ENCODE measurements at places on chromosomes 11 and 22.
A peak's percentile ranks its signal among the peaks of the same experiment; 100 is the strongest.

- DNase-seq = no peak
Observed at GRCh38 chr11:112608509-112608908, 347.8 kb upstream of the PLET1 start.

GRCh38 chr11:64875369-64876228 lies 2.8 kb downstream of the EHD1 start:
- DNase-seq = no peak

DNA sequence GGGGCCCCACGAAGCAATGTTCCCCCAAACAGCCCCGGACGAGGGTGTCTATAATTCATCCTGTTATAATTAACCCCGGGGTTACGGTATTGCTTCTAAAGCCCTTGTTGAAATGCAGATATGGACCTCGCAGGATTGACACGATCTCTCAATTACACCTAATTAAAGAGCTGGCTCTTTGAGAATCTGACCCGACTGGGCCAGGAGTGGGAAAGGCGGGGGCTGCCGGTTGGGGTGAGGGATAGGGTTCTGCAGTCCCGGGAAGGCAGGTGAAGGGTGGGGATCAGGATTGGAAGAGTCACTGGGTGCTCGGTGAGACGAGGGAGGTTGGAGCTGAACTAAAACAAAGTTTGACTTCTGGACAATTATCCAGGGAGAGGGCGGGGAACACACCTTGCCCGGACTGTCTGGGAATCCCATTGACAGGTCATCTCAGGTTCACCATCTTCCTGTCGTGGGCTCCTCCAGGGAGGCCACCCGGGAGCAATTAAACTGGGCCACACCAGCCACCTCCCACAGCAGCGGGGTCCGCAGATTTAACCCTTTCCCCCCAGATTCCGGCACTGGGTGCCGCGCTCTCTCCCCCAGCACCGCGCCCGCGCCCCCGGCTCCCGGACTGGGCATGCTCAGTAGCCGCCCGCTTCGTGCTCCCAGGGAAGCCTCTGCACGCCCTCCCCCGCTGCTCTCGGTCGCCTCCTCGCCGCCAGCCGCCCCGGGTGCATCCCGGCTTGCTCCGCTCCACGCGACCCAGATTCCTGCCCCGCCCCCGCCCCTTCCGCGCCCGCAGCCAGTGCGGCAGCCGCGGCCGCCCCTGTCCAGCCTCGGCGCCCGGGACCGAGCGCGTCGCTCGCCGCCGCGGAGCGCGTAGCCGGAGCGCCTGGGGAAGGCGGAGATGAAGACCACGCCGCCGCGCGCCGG lies at the start of gene ELMOD1:
Gene ELMOD1, plus strand, starts transcription at position 688 of the 918 bp plus-strand sequence. CDS start 27,043 bp downstream, outside the sequence.
- peak; percentile 33 for DNase-seq

GRCh38 chr11:6321356-6321755 lies 1.1 kb upstream of the CAVIN3 start:
- no peak for DNase-seq

- no peak for DNase-seq
Observed at GRCh38 chr11:1326435-1327063, 17.1 kb upstream of the TOLLIP start.

DNA sequence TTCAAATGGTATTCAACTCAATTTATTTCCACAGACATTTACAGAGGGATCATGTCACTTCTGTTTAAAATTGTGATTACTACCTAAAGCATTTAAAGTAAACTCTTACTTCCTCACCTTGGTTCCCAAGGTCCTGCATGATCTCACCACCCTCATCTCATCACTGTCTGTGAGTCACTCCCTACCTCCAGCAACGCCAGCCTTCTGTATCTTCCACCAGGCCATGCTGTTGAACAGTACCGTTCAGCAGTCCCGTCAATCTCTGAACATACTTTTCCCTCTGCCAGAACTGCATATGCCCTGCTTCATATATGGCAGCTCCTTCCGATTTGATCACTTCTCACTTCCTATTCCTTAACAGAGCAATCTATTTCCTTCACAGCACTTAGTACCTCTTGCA lies 2.0 kb downstream of the FBXO3 start:
- DNase-seq = no peak

Measured in activated naive CD4-positive, alpha-beta T cell treated with anti-CD3 and anti-CD28 coated beads, Interleukin-2, amount 50 U/mL, for 16 hours (primary cell).